ENCODE measurements at places on chromosomes 2 and 18.

- no peak for DNase-seq
These were observed 70.2 kb downstream of the SPATS2L start for GRCh38 chr2:200376513-200377354.

- DNase-seq = no peak
These were observed 103.1 kb downstream of the SNTG2 start for GRCh38 chr2:1053786-1054185.

GRCh38 chr2:19876751-19877150, 25.0 kb downstream of the TTC32 start:
- no peak for DNase-seq

- DNase-seq = no peak
These were observed 322.5 kb downstream of the LPIN1 start for GRCh38 chr2:12068796-12069538.

GRCh38 chr2:146365041-146365440, 1479.8 kb upstream of the ACVR2A start:
- DNase-seq = no peak

DNA sequence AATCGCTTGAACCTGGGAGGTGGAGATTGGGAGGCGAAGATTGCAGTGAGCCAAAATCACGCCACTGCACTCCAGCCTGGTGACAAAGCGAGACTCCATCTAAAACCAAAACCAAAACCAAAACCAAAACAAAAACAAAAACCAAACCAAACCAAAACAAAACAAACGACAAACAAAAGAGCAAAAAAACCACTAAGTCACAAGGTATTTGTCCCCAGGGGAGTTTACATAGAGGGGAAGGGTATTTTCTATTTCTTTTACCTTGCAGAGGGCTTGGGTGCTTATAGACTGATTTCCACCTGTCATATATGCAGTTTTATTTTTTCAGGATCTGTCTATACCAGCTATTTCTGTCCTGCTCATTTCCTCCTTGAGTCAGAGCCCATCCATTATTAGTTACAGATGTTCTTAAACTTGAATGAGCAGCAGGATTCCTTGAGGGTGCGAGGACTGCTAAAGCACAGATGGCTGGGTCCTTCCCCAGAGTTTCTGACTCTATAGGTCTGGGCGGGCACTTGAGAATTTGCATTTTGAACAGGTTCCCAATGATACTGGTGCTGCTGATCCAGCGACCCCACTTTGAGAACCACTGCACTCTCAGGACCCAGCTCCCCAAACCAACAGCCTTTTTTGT, 102.2 kb upstream of the UXS1 start:
- no peak for DNase-seq

DNA sequence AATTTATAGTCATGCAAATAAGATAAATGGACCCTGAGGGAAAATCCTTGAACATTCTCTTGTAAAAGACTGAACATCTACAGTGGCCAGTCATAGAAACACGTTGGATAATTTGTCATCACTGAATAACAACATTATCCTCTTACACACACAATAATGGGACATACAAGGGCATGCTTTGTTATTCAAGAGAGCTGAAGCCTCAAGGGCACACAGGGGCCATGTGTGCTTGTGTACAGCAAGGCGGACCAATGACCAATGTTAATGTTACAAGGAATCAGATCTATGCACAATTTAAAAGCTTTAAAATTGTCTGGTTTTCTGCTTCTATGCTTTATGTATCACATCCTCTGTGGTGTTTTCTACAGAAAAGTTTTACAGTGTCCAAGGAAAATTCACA, 23.7 kb downstream of the COL6A3 start:
- DNase-seq = no peak

DNA sequence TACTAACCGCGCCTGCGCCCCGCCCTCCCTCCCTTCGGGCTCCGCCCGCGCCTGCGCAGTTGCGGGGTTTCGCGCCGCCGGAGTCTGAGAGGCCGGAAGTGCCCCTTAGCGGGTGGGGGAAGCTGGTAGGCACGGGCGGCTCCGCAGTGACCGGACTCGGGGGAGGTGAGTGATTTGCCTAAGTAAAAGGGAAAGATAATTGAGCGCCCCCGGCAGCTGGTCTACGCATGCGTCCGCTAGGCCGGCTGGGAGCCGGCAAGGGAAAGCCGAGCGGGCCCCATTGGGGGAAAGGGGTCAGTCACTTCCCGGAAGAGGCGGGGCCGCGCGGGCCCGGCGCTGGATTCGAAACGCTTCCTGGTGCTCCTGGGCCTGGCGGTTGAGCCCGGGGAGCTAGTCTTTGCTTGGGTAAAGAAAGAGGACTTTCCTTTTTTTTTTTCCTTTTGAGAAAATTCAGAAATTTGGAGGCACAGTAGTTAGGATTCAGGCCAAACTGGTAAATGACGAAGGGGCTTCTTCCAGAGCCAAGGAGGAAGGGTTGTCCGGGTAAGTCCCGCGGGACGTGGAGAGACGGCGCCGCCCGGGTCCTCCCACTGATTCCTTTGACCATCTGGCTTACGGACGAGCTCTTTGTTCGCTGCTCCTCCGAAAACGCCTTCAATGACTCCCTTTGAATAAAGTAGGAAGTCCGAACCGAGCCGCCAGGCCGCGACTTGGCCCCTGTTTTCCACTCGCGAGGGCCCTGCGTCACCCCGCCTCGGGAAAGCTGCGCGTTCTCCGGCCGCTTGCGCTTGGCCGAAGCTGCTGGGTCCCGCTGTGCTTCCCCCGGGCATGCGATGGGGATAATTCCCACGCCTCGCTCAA, at the start of the genes GEN1 and SMC6:
TSS of gene GEN1 (plus strand) at position 336 of the 861 bp plus-strand sequence. CDS start 5,806 bp downstream, outside the sequence.
TSS of gene SMC6 (minus strand) at position 8 of the 861 bp plus-strand sequence. CDS start 7,864 bp downstream, outside the sequence.
- DNase-seq = peak; percentile 88

GRCh38 chr2:241310917-241311566, 4.4 kb downstream of the HDLBP start:
- no peak for DNase-seq

DNA sequence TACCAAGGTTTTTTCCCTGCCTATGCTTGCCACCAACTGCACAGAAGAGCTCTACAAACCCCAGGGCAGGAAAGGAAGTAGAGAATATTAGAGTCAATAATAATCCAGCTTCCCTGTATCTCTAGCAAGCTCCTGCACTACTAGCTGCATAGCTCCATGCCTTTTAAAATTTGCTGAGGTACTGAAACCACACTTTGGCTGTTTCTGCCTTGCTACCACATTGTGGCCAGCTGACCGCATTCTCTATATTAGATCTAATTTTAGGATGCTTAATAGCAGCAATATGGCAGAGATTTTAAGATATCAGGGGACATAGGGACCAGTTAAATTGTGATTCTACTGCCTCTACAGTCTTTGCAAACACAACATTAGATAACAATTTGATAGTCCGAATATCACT, 534.6 kb downstream of the MBD2 start:
- no peak for DNase-seq

DNA sequence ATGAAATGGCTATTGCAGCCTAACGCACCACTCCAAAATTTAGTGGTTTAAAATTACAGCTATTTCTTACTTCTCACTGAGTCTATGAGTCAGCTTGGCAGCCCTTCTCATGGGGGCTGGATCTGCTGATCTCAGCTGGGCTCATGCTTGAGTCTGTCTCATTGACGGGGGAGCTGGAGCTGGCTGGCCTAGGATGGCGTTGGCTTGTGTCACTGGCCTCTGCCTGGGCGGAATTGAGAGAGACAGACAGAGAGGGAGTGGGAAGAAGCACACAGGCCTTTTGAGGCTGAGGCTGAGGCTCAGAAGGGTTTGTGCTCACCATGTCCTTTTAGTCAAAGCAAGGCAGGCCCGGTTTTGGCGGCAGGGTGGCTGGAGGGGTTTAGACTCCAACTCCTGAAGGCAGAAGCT, 412.1 kb upstream of the MYT1L start:
- no peak for DNase-seq

DNA sequence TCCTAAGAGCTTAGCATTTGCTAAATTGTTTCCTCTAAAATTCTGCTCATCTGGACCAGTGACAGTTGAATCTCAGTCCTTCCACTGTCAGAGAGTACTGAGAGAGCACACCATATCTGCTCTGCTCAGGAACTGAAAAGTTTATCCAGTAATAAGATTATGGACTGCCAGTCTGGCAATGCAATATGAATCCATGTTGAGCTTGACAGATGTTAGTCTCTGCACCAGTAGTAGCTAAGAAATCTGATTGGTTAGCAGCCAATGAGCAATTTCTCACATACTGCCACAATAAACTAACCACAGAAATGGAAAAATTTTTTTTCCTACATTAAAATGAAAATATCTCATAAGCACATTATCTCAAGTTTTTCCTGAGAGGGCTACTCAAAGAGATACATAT, 2.3 kb downstream of the PRKD3 start:
- no peak for DNase-seq

- DNase-seq = no peak
These were observed 32.3 kb downstream of the EML6 start for GRCh38 chr2:54755641-54756326.

- no peak for DNase-seq
These were observed 91.6 kb upstream of the CTDP1 start for GRCh38 chr18:79587779-79588635.

- DNase-seq = no peak
These were observed 49.3 kb downstream of the SLC35F5 start for GRCh38 chr2:113707106-113707505.

DNA sequence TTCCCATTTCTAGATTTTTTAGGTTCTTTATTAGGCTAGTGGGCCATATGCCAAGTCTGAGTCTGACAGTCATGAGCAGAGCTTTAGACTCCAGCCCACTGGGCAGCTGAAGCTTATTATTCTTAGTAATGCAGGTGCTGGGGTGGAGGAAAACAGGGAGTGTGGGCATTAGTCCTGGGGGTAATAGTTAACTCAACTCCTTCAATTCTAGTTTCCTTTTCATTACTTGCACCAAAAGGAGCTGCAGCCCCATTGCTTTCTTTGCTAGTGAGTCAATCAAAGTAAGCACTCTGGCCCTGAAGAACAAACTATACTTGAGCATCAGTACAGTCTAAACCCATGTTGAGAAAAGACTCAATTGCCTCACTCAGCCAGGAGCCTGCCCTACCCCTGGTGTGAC, 35.5 kb downstream of the ICOS start:
- DNase-seq = no peak

GRCh38 chr2:137838255-137839092, 125.8 kb upstream of the HNMT start:
- no peak for DNase-seq

DNA sequence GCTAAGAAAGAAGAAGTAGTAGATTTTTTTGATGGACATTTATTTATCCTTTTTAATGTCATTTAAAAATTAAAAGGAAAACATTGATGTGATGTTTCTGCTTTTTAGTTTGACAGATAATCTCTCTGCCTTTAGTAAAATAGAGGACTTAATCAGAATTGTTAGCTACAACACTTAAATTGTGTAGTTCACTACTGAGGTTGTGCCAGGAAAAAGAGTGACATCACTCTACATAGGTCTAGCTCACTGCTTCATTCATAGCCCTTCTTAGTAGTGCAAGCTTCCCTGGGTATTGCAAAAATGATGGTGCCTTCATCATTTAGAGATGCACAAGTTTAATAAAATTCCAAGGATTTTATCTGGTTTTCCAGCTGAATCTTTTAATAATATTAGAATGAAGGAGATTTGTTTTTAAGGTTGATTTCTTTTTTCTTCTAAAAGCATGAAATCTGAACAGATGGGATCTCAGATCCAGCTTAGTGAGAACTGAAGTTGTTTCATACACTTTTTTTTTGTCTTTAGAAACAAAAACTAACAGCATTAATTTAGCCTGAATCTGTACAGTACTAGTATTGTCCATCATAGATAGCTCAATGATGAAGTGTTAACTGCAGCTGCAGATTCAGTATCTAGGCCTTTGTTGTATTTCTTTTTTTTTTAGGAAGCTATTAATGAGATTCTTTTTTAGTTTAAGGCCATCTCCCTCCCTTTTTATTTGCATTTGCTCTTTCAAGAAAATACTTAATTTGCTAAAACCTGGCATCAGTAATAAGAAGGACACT, 20.6 kb upstream of the TMEFF2 start:
- no peak for DNase-seq

GRCh38 chr18:45342166-45342565, 273.1 kb upstream of the SLC14A2 start:
- DNase-seq = no peak

DNA sequence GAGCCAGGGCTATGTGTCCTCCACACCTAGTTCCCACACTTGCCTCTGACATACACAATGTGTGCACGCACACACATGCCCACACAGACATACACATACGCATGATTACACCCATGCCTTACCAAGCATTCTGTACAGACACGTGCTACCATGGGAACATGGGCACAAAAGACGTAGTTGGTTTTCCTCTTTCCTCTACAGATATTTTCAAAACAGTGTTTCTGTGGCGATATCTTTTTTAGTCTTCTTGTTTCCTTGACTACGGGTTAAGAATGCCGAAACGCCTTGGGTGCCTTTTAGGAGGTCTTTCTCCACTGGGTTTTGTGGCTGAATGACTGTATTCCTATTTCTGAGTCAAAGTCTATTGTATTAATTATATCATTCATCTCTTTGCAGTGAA, 75.5 kb upstream of the SPTBN1 start:
- DNase-seq = no peak

DNA sequence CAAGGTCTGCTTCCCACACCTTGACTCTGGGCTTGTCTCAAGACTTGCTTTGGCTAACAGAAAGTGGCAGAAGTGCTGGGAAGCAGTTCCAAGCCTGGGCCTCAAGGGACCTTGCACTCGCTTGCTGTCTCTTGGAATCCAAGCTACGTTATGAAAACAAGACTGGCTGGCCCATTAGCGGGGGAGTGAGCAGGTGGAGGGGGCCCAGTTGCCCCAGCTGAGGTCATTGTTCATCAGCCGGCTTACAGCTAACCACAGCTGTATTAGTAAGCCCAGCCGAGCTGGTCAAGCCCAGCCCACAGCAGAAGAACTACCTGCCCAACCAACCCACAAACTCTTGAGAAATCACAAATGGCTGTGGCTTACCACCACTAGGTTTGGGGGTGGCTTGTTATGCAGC, 63.1 kb downstream of the MARCO start:
- DNase-seq = no peak

GRCh38 chr2:60437080-60437696, 116.3 kb downstream of the BCL11A start:
- DNase-seq = no peak

- no peak for DNase-seq
These were observed 132.6 kb downstream of the SEPTIN10 start for GRCh38 chr2:109481196-109481555.

DNA sequence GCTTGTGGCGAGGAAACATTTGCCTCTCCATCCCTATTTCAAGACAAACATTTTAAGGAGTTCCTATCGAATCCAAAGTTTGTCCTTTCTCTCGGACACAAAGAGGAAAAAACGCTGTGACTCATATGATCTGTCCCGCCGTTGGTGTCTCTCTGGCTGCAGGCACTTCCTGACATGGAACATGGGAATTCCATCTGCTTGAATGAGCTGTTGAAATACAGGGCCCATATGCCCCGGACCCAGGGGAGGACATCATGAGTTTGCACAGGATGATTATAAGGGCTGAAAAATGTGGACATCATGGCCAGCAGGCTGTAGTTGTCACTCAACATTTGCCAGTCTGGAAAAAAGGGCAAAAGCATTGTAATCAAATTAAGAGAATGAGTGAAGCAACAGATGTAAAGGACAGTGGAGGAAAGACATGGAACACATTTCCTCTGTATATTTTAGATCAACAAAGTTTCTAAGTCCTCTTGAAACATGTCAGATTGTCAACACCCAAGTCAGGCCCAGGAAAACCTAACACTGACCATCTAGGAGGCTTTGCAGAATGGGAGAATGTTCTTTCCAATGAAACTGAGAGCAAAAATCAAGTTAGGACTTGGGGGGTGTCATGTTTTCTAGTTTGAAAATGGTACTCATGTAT, 103.2 kb upstream of the SMIM21 start:
- DNase-seq = no peak
